ENCODE measurements at places on chromosomes 13 and 19.

- no peak for DNase-seq
Observed at GRCh38 chr19:55451163-55451964, 8.3 kb upstream of the SHISA7 start.

GRCh38 chr13:50378509-50379044 lies 363.3 kb downstream of the KCNRG start:
- no peak for DNase-seq

DNA sequence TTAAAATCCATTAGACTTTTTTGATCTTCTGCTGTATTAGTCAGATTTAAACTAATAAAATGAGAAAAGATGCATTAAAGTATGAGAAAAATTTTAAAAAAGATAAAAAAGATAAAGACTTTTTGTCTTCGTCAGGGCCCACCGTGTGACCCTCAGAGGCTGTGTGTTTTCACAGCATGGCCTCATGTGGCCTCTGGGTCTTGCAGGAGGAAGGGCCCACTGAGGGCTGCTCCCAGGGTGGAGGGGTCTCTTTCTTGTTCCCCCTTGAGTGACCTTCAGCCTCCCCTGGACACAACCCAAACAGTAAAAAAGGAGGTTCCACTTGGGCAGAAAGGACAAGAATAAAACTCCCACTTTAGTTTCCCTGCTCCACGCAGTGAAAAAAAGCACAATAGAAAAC lies 57.1 kb upstream of the RANBP3 start:
- no peak for DNase-seq

GRCh38 chr13:49146950-49147355 lies 73.2 kb upstream of the MLNR start:
- DNase-seq, result no peak

DNA sequence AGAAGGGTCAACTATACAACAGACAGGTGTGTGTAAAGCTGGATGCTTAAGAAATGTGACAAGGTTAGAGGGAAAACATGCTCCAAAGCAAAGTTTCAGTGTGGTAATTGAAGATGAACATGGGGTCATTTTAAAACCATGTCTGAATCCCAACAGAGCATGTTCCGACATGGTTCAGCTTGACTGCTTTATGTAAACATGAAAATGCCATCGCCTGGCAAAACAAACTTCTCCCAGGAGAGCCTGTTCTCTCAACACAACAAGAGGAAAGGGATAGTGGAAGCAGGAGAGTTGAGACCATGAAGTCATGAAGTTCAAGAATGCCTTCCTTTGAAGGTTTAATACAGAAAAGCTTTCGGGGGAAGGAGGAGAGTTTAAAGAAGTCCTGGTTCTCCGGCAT lies 85.8 kb downstream of the EPSTI1 start:
- no peak for DNase-seq

DNA sequence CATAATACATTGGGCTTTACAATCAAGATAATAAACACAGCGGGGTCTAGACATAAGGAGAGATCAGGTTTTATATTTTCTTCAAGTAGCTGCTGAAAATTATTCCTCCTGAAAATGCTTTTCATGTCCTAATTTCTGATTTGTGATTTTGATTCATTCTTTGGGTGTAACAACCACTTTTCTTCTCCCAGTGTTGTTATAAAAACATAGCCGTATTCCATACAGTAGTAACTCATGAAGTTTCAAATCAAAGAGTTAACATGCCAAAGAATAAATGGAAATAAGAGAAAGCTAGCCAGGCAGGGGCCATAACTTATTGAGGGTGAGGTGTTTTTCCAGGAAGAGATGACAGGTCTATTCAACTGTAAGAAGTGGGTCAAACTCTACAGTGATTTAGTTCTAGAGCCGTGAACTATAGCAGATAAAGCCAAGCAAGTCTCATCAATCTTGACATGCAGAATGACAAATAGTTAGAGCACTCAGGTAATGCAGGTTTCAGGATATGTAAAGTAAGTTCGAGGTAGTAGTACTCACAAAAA lies 934.4 kb upstream of the SLITRK1 start:
- no peak for DNase-seq

GRCh38 chr13:101552786-101553185 lies 100.3 kb downstream of the ITGBL1 start:
- DNase-seq, result no peak

DNA sequence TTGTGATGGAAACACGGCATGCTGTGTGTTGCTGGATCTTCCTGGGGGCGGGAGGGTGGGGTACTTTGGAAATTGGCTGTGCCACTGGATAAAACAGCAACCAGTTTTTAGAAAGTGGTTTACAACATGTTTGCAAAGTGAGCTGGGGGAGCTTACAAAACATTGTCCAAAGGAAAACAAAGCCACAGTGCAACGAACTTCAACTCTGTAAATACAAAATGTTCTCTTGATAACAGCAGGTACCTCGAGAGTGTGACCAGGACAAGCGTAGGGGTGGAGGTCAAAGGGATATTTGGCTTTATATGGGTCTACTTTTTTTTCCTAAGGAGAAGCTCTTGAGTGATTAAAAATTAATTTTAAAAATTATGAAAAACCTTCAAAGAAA lies 2.5 kb downstream of the IGSF23 start:
- DNase-seq, result no peak

- no peak for DNase-seq
Observed at GRCh38 chr19:41932720-41933332, 4.6 kb upstream of the ERFL start.

DNA sequence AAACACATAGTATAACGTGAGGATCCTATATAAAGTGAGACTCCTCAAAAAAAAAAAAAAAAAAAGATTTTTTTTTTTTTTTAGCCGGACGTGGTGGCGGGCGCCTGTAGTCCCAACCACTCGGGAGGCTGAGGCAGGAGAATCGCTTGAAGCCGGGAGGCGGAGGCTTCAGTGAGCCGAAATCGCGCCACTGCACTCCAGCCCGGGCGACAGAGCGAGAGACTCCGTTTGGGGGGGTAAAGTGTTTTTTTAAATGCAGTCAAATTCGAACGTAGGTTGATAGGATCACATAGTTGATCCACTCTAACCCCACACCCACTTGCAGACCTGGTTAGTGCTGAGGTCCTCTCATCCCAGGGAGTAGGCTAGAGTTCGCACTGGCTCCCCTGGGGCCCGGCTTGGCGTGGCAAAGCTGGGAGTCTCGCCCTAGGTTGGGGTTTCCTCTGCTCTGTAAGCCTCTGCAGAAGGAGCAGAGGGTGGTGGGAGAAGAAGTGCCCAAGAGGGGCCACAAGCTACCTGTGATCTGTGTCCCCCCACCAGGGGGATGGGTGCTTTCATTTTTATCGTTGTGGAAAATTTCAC lies 6.5 kb downstream of the RNF225 start:
- no peak for DNase-seq

GRCh38 chr13:40247845-40248244 lies 418.6 kb downstream of the FOXO1 start:
- no peak for DNase-seq

- no peak for DNase-seq
Observed at GRCh38 chr13:94487043-94487442, 7.6 kb upstream of the DCT start.

DNA sequence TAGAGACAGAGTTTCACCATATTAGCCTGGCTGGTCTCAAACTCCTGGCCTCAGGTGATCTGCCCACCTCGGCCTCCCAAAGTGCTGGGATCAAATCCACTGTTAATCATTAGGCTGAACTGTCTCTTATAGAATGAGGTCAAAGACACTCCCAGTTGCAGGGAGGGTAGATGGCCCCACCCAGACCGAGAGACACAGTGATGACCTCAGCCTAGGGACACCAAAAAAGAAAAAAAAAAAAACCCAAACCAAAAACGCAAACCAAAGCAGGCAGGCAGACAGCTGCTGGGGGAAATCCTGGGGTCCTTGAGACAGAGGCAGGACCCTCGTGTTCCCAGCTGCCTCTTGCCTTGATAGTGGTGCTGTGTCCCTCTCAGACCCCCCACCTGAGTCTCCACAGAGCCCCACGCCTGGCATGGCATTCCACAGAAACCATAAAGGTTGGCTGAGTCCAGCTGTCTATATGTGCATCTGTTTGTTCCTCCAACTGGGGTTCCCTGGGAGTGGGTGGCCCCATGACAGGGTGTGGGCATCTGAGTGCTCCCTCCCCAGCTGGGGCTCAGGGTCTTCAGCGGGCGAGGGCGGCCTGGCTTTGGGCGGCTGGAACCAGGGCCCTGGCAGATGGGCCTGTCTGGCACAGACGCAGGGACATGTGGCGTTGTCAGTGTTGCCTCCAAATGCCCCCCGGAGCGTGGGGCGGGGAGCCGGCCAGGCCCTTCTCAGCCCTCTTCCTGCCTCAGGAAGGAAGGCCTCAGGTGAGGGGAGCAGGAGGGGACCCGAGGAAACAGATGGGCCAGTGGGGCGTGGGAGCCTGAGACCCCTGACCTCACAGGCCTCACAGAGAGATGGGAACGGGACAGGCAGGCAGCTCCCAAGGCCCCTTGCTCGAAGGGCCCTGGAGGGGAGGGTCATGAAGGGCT lies 5.2 kb downstream of the DAND5 start:
- DNase-seq, result no peak

DNA sequence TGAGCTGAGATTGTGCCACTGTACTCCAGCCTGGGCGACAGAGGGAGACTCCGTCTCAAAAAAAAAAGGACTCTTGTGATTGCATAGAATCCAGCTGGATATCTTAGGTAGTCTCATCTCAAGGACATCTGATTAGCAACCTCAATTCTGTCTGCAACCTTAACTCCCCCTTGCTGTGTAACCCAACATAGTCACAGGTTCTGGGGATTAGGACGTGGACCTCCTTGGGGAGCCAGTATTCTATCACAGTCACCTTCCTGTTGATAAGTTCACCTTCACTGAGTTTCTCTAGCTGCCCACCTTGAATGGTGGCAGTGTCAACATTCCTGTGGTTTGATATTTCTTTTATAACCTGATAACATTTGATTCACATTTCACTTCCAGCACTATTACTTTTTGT lies 27.2 kb downstream of the GPR18 start:
- no peak for DNase-seq

DNA sequence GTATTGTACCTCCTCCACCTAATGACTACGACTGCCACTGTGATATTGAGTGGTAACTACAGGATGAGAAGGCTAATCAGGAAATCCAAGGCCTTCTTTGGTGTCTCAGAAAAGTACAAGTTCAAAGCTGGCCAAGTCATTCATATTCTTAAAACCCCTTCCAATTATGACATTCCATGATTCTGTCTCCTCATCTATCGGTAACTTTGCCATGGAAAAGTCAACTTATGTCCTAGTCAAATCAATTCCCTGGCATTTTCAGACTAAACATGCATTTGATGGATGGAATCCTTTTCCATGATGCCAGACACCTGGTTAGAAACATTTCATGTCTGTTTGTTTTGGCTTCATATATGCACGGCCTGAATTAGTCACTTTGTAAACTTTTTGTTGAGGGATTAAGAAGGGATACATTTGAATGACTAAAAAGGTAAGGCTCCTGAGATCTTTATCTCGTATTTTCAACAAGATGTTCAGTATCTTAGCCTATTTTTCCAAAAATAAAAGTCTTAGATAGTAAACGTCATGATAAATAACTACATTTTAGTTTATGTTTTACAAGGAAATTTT lies 186.5 kb downstream of the NHLRC3 start:
- DNase-seq, result no peak
